Retina (tissue), 1 donor: ENCODE measurements at places on chromosomes 12 and 14.

DNA sequence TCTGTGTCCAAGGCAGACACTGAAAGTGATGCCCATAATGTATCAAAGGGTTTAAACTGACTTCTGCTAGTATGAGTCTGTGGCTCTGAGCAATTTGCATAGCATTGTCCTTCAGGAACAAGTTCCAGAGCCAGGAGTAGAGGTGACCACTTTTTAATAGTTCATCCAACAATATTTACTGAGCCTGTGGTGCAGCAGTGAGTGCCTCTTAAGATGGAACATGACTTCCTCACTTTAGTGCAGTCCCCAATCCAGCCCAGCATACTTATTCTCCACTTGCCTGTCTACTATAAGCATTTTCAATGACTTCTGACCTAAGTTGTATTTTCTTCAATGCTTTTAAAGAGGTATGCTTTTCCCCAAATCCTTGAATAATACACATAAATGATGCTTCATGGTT is 611.3 kb downstream of the MED13L start:
- no peak for DNase-seq

GRCh38 chr12:104177336-104177662 is 38.3 kb upstream of the TXNRD1 start:
- DNase-seq: no peak

- DNase-seq: no peak
These were observed at the start of gene TTC9 for GRCh38 chr14:70641548-70642302. Gene TTC9 (plus strand): TSS chr14:70641916. CDS start chr14:70642130, 214 bp downstream.

- no peak for DNase-seq
These were observed 29.9 kb upstream of the AEBP2 start for GRCh38 chr12:19409376-19409775.

- no peak for DNase-seq
These were observed 9.3 kb upstream of the HDAC7 start for GRCh38 chr12:47828976-47829482.

DNA sequence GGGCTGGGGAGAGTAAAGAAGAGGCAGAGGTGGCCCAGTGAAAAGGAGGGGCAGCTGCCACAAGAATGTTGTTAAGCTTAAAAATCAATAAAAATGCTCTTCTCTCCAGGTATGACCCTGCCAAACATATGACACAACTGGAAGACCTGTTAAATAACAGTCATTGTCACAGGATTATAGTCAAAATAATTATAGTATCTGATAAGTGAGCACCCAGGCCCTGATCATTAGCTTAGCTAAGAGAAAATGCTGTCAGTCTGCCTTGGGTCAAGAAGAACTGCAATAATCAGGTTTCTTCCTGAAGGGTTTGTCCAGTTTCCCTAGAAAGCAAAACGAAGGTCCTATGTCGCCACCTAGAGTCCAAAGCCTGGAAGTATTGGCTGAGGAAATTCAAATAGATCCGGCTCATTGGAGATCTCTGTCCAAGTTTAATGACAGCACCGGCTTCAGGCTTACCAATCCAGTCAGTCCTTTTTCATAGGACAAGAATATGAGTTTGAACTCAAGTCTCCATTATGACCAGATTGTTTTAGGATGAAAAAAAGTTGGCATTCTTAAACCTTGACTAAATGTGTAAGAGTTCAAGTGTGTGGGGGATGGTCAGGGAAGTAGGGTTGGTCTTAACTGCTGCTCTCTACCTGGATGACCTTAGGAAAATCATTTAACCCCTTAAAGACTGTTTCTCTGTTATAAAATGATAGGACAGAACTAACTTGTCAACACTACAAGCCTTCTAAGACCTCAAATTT is 22.5 kb upstream of the NKX2-8 start:
- peak; percentile 76 for DNase-seq

GRCh38 chr12:120936197-120936596 is 32.0 kb upstream of the SPPL3 start:
- peak; percentile 2 for DNase-seq

DNA sequence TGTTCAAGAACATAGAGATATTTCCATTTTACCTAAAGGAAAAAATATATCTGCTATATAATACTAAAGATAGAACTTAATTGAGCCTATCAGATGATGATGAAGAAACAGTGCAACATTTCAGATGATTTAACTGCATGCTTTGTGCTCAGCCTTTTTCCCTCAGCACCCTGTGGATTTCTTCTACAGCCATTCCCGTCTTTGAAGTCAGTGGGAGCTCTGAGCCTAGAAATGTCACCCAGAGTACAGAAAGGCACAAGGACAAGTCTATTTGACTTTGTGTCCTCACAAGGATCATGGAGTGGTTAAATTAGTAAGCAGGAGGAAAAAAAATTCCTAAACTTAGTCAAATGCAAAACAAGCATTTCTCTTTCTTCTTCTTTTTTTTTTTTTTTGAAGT is 994.0 kb upstream of the FLRT2 start:
- DNase-seq: no peak

DNA sequence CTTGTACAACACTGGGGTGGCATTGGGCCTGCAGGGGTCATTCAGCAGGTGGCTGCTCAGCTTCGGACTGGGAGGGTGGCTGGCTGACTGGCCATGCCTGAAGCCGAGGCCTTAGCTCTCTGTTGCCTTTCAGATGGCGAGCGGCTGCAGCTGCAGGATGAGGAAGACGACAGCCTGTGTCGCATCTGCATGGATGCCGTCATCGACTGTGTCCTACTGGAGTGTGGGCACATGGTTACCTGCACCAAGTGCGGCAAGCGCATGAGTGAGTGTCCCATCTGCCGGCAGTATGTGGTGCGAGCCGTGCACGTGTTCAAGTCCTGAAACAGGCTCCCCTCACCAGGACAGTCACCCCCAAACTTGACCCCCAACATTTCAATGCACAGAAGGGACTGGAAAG is 23.3 kb downstream of the RNF34 start:
- no peak for DNase-seq

- DNase-seq: peak; percentile 49
These were observed 216.1 kb downstream of the NUAK1 start for GRCh38 chr12:105922670-105923102.
